ENCODE measurements at places on chromosomes 16 and 17.
A peak's percentile ranks its signal among the peaks of the same experiment; 100 is the strongest.

- no peak for DNase-seq
Observed at GRCh38 chr17:13051915-13052314, 34.1 kb upstream of the ELAC2 start.

GRCh38 chr16:28859326-28859725, 4.3 kb upstream of the SH2B1 start:
- DNase-seq: no peak

DNA sequence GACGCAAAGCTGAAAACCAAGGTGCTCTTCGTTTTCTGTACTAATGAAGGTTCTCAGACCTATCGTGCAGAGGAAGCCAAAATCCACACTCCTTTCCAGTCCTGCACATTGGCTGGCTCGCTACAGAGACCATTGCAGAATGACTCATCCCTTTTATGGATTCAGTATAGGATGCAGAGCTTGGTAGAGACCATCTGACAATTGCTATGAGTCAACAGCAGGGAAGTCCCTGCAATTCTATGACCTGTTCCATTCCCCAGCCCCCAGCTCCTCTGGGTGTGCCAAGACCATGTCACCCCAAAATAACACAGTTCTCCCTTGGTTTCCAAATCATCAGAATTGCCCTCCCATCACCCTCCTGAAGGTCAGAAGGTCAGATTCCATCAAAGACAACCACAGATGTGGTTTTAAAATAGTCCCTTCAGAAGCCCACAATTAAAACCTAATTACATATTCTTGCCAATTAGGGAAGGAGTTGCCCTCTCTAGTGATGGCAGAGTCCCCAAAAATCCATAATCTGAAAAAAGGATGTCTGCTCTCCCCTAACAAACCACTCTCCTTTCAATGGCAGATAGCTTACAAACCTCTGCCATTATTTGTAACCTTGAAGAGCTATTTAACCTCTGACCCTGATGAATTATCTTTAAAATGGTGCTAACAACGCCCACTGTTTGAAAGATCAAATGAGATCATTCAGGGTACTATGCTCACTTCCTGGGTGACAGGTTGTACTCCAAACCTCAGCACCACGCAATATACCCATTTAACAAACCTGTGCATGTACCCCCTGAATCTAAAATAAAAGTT, 108.2 kb upstream of the RBBP6 start:
- DNase-seq: no peak

DNA sequence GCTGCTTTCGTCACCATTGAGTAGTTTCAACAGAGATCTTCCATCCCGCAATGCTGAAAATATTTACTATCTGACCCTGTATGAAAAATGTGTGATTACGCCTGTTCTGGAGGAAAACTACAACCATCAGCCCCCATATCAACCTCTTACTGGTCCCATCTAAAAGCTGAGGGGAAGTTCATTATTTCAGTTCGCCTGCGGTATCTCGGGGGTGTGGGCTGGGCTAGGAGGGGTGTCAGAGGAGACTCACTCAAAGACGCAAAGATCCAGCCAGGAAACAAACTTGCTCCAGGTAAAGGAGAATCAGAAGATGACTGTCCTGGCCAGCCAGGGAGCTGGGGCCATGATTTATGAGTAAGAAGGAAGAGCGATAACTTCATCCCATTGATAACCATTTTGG, 13.7 kb downstream of the CACNG1 start:
- no peak for DNase-seq

DNA sequence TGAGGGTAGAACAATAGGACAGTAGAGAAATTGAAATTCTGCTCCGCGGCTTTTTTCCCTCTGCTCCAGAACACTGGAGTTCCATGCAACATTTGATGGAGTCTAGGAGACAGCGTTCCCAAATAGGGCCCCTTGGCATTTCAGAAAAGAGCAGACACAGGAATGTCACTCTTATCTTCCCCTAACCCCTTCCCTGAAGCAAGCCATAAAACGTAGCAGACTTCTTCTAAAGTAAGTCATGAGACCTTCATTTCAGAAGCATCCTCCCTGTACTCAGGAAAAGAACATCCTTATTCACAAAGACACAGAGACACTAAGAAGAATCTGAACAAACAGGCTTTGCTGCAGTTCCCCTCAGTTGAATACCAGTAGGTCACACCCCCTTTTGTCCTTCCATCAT, 296.1 kb upstream of the SOX9 start:
- DNase-seq: no peak

GRCh38 chr16:17414421-17414820, 56.3 kb downstream of the XYLT1 start:
- no peak for DNase-seq

- DNase-seq: no peak
Observed at GRCh38 chr17:77771998-77772397, 186.5 kb upstream of the TNRC6C start.

GRCh38 chr17:5286846-5287245, 4.8 kb downstream of the RABEP1 start:
- no peak for DNase-seq

GRCh38 chr16:86874141-86874540, 295.8 kb downstream of the FOXL1 start:
- no peak for DNase-seq

DNA sequence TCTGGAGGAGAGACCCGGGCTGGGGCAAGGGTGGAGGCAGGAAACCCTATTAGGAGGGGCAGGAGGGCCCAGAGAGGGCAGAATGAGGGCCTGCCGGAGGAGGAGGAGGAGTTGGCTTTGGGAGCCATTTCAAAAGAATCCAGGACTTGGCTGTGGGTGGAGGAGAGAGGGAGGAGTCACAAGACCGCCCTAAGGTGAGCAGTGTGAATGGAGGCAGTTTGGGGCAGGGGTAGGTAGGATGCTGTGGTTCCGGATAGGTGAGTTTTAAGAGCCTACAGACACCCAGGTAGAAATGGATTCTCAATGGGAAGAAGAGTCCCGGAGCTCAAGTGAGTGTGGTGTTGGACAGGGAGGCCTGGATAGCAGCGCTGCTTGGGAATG, 80.3 kb downstream of the ARHGAP23 start:
- no peak for DNase-seq

GRCh38 chr17:55735731-55736405, 13.2 kb upstream of the TMEM100 start:
- DNase-seq: no peak

GRCh38 chr16:11076259-11077018, 132.1 kb downstream of the CLEC16A start:
- no peak for DNase-seq

GRCh38 chr16:9682320-9682719, 499.9 kb downstream of the GRIN2A start:
- no peak for DNase-seq

- no peak for DNase-seq
Observed at GRCh38 chr16:74480150-74481029, 59.1 kb upstream of the CLEC18B start.

DNA sequence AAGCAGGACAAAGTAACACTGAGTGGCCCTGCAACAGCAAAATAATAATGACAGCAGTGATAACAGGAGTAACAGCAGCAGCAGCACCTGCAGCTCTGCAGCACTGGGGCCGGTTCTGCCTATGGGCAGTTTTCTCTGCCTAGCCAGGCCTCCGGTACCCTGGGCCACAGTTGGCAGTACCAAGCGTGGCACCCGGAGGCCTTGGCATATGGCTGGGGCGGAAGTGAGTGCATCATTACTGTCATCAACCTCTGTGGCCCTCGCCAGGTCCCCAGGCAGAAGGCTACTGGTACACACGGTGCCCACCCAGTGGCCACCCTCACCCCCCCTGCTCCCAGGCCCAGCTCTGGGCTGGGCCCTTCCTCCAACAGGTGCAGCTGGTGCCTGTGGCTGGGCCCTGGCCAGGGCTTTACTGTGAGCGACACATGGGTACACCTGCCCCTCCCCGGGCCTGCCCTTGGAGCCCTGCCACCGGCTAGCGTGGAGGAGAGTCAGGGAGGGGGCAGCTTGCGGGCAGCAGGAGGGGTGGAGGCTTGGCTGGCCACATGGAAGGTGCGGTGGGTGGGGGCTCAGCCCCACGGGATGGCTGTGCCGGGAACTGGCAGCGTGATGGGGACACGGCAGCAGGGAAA, 3.0 kb downstream of the KCNJ12 start:
- DNase-seq: no peak

- peak; percentile 78 for DNase-seq
Observed at GRCh38 chr17:31696184-31696602, 162.9 kb downstream of the COPRS start.

GRCh38 chr16:88465387-88465983, 12.4 kb downstream of the ZFPM1 start:
- no peak for DNase-seq

DNA sequence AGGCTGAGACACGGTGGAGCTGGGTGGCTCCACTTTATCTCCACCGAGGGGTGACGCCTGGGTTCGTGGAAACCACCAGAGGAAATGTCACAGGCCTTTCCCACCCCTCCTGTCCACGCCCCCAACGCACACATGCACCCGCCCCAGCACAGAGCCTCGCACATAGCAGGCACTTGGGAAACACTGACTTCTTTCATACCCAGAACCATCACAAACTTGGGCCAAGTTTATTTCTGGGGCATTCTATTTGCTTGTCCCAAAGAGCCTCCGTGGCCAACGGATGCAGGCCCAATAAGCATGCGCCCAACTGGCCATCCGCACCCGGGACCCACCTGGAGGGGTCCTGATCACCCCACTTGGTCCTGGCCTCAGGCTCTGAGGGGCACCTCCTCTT, 3.3 kb downstream of the BCAR1 start:
- no peak for DNase-seq

DNA sequence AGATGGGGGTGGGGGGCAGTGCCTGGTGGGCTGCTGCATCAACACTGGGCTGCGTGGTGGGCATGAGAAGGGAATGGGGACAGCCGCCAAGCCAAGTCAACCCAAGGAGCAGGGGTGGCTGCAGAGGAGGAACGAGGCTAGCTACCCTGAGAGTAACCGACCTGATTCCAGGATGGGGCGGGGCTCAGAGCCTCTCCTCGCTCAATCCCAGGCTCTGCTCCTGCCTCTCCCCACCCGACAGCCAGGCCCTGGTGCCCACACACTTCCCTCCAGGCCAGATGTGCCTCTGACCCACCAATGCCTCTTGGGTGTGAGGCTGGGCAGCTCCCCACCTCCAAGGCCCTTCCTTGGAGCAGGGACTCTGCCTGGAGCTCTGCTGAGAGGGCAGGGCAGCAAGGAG, 2.7 kb downstream of the NPTX1 start:
- DNase-seq: no peak

DNA sequence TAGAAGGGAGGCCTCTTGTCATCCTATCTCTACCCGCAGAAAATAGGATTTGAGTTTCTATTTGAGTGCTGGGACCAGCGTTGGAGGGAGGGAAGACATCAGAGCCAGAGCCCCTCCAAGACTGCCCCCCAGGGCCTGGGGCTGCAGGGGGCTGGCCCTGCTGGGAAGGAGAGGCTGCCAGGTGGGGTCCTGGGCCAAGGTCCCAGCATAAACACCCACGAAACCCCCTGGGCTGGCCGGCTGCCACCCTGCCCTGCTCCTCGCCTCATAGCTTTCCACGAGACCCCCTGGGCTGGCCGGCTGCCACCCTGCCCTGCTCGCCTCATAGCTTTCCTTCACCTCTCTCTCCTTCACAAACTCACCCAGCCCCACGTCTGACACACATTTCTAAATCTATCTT, 10.6 kb upstream of the TEX19 start:
- DNase-seq: no peak

DNA sequence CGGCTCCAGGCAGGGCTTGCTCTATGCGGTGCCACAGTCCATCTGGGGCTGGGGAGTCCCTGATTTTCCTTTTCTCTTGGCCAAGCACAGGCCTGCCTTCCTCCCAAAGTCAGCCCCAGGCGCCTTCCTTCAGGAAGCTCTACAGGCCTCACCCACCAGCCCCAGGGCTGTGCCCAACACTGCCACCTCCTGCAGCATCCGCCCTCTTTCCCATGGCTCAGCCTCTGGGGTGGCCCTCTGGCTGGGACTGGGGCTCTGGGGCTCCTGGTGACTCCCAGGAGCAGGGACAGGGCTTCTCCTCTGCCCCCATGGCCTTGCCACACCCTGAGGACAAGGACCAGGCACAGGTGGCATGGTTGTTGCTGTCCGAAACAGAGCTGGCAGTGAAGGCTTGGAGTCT, 817 bp downstream of the ITGB4 start:
- DNase-seq: no peak

GRCh38 chr17:14196377-14196997, 40.2 kb downstream of the CDRT15 start:
- no peak for DNase-seq

DNA sequence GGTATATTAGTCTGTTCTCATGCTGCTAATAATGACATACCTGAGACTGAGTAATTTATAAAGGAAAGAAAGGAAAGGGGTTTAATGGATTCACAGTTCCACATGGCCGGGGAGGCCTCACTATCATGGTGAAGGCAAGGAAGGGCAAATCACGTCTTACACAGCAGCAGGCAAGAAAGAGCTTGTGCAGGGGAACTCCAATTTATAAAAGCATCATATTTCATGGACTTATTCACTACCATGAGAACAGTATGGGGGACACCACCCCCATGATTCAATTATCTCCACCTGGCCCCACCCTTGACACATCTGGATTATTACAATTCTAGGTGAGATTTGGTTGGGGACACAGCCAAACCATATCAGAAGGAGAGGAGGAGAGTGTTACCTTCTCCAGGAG, 17.7 kb upstream of the XYLT1 start:
- no peak for DNase-seq

DNA sequence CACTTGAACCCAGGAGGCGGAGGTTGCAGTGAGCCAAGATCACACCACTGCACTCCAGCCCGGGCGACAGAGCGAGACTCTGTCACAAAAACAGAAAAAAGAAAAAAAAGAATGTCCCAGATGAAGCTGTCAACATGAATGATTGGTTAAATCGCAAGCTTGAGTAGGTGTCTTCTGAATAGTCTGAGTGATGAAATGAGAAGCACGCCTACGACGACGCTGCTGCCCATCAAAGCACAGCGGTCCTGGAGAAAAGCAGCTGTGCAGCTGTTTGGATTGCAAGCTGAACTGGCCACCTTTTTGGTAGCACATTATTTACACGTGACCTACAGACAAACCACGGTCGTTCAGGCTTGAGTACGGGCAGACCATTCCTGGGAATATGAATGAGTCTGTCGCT, 12.5 kb downstream of the ADCY9 start:
- DNase-seq: no peak

GRCh38 chr17:31565652-31566051, 174.2 kb downstream of the RAB11FIP4 start:
- no peak for DNase-seq

DNA sequence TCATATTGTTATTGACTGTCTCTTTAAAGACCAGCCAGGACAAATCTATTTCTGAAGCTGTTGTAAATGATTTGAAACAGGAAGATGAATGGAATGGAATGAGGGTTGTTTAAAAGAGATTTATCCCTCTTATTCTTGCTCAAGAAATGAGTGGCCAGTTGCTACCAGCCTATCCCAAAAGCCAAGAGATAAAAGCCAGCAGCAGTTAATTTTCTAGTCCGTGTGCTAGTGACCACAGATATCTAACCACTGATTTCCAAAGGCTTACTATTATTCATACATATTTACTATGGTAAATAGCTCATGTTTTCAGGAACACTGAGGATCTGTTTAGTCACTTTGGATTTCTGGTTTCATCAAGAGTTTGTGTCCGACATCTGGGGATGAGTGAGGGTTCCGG, 105.7 kb downstream of the CDH13 start:
- DNase-seq: no peak

- DNase-seq: no peak
Observed at GRCh38 chr17:46890638-46891037, 32.3 kb upstream of the GOSR2 start.

GRCh38 chr16:711548-712320, 3.2 kb upstream of the METRN start:
- peak; percentile 74 for DNase-seq
